Hematopoietic multipotent progenitor cell treated with erythropoietin and hydrocortisone succinate and interleukin-3 and kit ligand, for 4 days (in vitro differentiated cells): ENCODE measurements at places on chromosomes 5 and 9.

DNA sequence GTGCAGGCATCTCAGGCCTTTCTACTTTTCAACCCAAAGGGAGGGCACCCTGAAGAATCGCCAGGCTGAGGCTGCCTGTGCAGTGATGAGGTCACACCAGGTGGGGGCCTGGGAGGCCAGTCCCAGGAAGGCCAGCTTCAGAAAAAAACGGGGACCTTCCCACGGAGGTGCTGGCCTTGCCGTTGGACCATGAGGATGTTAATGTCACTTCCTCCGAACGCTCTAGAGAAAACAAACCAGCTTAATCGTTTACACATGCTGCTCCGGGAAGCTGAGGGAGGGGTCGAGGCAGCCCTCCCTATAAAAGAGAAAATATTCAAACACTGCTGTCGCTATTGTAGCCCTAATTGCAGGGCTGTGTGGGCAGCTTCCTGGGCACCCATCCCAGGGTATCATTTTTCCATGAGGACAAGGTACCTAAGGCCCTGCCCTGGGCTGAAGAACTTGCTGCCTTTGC is 27.0 kb downstream of the PTGES start:
- no peak for DNase-seq

DNA sequence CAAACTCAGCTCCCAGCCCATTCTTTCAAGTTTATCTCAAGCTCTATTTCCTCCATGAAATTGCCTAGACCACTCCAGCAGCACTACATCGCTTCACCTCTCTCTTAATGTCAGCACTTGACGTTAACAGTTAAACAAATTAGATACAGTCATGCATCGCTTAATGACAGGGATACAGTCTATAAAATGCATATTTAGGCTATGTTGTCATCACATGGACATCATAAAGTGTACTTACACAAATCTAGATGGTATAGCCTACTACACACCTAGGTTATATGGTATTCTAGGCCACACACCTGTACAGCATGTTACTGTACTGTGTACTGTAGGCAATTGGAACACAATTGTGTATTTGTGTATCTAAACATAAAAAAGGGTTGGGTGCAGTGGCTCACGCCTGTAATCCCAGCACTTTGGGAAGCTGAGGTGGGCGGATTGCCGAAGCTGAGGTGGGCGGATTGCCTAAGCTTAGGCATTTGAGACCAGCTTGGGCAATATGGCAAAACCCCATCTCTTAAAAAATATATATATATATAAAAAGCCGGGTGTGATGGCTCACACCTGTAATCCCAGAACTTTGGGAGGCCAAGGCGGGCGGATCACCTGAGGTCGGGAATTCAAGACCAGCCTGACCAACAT is 13.4 kb upstream of the PCSK5 start:
- no peak for DNase-seq

DNA sequence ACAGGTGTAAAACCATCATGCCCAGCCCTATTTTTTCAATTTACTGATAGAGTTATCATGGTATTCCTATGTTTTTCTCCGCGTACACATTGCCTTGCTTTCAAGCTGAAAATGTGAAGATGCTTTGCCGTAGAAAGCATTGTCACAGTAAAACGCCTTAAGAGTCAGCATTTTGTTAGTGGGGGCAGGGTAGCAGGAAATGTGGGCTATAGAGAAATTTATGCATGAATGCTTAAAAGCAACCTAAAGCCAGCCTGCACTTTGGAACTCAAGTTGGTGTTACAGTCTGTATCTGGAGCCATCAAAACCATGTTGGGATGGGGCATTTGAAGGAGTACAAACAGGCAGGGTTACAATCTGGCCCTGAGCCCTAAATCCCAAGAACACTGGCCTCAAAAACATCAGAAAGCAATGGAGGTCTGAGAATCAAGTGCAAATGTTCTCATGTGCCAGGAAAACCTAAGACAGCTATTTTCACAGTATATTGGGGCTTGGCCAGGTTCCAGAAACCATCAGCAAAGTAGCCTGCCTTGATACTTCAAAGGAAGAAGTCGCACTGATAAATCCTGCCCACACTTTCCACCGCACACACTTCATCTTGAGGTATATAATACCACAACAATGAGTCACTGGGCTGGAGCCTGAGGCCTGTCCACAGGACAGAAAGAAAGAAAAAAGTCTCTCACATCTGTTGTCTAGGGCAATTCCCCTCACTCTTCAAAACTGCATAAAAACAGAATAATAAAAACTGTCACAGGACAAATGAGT is 313.8 kb downstream of the ENC1 start:
- DNase-seq: peak; percentile 95

GRCh38 chr5:143471041-143471509 is 67.6 kb upstream of the NR3C1 start:
- no peak for DNase-seq

- DNase-seq: peak; percentile 97
Measured at GRCh38 chr5:180071531-180072255, at the start of gene RNF130. Gene RNF130 (minus strand): TSS chr5:180071759. CDS start chr5:180071702, 57 bp downstream.

- DNase-seq: no peak
Measured at GRCh38 chr5:167813389-167813788, 478.1 kb upstream of the WWC1 start.

DNA sequence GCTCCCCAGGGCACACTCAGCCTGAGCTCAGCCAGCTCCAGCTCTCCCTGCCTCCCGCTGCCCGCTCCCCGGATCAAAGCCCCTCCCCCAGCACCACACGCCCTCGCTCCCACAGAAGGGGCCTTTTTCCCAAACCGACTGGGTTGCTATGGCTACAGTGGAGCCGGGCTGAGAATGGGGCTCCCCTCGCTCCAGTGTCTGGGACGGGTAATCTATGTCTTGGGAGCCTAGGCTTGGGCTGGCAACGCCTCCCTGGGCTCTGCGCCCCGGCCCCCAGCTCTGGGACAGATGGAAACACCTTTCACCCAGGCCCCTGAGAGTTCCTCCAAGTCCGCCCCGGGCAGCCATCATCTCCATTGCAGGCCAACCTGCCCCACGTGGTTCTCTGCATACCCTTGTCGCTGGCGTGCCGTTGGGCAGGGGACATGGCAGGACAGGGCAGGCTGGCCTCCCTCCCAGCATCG is 29.6 kb downstream of the NOTCH1 start:
- DNase-seq: no peak

DNA sequence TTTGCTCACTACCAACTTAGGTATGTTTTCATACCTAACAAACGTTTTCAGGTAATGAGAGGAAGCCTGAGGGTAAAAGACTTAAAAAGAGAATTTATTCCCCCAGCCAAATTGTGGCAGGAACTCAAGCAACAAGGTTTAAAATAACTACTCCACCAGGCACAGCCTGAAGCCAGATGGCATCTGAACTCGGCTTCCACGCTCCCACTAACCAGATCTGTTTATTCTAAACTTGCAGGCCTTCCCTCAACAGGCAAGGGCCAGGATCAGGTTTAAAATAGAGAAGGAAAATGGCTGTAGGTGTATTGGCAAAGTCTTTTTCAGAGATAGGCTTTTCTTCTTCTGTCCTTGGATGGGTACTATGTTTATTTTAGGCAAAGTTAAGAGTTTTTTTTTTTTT is 89.4 kb downstream of the OTULIN start:
- DNase-seq: no peak

DNA sequence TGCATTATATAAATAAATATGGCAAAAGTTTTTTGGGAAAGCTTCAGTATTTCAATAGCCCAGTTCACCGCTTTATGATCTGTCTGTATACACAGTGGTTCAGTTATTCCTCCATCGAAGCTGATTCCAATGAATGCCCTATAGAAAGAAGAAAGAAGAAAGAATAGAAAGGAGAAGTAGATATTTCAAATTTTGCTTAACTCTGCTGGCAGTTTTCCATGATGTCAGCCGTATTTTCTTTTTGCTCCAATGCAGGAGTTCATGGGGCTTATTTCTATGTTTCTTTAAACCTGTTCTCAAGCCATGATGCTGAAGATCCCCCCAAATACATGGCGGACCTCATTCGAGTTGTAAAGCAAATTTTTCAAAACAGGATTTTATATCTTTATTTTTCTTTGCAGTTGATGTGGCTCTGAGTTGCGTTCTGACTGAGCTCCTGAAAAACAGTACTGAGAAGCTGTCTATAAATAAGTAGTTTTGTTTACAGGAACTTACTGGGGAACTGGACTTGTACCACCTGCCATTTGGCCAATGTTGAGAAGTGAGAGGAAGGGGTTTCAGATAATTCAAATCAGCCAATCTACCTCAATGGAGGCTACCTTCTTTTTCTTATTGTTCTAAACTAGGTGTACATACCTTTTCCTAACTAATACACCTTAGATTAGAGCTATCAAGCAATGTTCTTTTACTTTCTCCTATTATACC is 418.5 kb upstream of the MEF2C start:
- no peak for DNase-seq

DNA sequence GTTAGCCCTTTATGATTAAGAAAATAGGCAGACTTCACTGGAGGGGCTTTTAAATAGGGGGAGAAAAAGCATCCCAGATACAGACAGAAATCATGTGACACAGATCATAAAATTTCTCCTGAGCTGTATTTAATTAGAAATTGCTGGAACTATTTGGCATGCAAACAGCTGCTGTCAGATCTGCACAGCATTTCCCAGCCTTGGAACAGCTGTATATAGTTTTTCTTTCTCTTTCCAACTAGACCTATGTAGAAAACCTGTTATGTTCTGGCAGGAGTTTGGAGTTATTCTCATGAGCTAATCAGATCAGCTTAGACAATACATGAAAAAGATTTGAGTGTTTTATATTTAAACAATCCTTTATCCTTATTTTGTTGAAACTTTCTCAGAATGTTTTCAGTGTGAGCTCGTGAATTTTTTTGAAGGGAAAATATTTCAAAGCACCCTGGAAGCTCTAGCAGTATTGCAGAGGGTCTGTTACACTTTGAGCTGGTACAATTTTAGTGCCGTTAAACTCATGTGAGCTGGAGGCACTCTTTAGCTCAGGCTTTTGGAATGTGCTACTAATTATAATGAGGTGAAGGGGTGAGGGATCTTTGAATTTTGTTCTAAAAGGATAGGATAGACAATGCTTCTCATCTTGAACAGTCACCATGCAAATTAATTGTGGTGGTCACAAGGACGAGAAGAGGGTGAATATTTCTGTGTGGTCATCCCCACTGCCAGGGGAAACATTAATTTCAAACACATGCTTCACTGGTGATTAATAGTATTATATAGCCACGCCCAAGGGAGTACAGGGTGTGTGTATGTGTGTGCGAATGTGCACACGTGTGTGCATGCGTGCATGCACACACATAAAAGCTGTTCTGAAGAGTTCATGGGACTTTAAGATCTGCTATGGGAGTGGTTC is 239.4 kb upstream of the FBXL7 start:
- DNase-seq: no peak

DNA sequence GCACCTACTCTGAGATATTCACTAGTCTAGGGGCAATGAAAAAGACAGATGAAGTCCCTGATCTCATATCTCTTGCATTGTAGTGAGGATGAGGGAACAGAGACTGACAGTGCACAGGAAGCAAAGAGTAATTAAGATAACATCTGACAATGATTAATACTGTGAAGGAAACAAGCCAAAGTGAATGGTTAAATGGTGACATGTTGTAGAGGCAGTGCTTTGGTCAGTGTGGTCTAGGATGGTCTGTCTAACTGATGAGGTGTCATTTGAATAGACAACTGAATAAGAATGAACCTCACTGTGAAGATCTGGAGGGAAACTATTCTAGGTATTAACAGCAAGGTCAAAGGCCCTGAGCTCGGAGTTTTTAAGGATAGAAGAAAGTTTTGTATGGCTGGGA is 333.3 kb upstream of the GRIA1 start:
- DNase-seq: no peak

GRCh38 chr5:107781451-107781850 is 110.7 kb upstream of the EFNA5 start:
- DNase-seq: no peak

GRCh38 chr5:6792911-6793471 is 79.8 kb downstream of the TENT4A start:
- DNase-seq: no peak

GRCh38 chr9:5274770-5275169 is 29.7 kb downstream of the RLN2 start:
- DNase-seq: no peak

- DNase-seq: no peak
Measured at GRCh38 chr5:178152491-178153444, 917 bp downstream of the NHP2 start.

GRCh38 chr9:113178087-113178486 is 27.3 kb downstream of the SLC31A2 start:
- no peak for DNase-seq

GRCh38 chr5:31329715-31330114 is 136.2 kb downstream of the CDH6 start:
- DNase-seq: no peak

DNA sequence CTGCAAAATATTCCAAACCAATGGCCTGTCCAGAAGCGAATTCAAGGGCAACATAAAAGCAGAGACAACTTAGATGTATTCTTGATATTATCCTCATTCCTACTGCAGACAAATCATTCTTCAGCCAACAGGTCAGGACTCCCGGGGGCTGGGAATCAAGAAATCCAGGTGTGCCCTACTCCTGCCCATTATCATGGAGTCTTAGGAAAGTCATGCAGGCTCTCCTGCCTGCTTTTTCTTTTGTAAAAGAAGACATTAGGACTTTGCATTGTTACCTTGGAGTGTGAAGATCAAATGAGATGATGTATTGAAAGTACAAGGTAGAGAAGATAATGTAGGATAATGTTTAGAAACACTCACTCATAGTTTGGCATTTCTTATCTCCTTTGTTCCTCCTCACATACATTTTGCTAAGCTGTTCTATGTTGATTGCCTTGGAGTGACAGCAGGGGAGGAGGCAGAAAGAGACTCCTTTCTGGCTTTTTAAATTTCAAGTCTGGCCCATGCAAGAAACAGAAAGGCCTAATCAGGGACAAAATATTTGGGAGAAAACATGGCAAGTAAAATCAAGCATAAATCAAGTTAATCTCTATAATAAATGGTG is 113.8 kb downstream of the SV2C start:
- DNase-seq: peak; percentile 20

GRCh38 chr9:87383344-87384150 is 114.1 kb upstream of the DAPK1 start:
- DNase-seq: no peak

GRCh38 chr5:42840842-42841567 is 29.3 kb upstream of the SELENOP start:
- DNase-seq: peak; percentile 29

DNA sequence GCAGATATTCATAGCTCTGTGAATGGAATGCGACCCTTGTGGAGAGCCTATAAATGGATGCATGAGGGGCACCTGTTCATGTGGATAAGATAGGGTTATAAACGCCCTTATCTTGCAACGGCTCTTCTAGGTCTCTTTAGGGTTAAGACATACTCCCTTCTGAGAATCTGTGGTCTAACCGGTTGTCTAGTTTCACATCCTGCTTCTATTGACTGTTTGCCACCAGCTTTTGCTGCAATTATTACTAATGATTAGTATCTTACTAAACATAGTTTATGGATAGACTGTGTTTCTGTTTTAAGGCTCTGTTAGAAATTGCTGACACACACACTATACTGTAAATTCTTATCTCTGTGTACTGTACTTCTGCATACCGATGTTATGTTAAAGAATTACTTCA is 198.9 kb upstream of the CYLC2 start:
- no peak for DNase-seq

DNA sequence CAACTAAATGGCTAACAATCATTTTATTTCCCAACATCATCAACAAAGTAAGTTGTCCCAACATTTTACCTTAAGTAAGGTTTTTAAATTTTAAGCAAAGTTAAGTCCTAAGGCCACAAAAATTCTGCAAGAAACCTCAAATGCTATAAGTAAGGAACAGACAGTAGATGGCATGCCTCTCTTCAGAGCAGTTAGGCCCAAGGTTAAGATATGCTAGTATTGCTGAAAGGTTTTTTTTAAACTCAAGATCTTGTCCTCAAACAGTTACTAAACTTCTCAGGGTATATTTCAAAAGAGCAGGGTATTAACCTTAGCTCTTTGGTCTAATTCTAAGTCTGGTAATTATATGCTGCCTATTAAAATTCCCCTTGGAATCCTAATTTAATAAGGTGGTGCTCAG is 35.1 kb downstream of the PJA2 start:
- DNase-seq: peak; percentile 27
